ENCODE measurements at places on chromosomes 7 and 10. TPM values are rescaled to one million over a fixed set of nuclear protein-coding genes. Genes with fewer than 3 reads are reported as not detected.

- no peak for DNase-seq
Measured at GRCh38 chr10:10714327-10714726, 303.3 kb upstream of the CELF2 start.

Gene SEMA3E
- total RNA-seq, result 3.4 TPM

GRCh38 chr10:16458166-16458955 is 21.6 kb downstream of the PTER start:
- no peak for DNase-seq

GRCh38 chr10:22927166-22927565 is 687 bp upstream of the ARMC3 start:
- no peak for DNase-seq

Gene CYP26C1
- 0.35 TPM for total RNA-seq

GRCh38 chr10:102718220-102718619 is 3.8 kb downstream of the SFXN2 start:
- DNase-seq, result no peak

DNA sequence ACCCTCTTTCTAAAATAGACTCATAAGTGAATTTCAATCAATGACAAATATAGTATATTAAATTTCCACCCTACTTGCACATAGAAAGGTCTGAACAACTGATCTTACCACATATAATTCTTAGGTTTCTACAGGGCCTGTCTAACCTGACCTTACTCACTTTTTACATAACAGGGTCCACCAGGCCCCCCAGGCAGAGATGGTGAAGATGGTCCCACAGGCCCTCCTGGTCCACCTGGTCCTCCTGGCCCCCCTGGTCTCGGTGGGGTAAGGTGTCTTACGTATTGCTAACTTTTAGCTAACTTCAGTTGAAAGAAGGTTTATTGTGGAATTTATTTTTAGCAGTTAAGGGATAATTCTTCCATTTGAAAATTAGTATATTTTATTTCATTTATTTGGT is 5.3 kb downstream of the COL1A2 start:
- DNase-seq, result no peak

Gene GGCT
- total RNA-seq, result 24.6 TPM

All from thoracic aorta (tissue), 2 donors.